ENCODE measurements at places on chromosomes 1 and 21.

GRCh38 chr1:219138747-219139146 is 34.9 kb upstream of the LYPLAL1 start:
- DNase-seq: no peak

DNA sequence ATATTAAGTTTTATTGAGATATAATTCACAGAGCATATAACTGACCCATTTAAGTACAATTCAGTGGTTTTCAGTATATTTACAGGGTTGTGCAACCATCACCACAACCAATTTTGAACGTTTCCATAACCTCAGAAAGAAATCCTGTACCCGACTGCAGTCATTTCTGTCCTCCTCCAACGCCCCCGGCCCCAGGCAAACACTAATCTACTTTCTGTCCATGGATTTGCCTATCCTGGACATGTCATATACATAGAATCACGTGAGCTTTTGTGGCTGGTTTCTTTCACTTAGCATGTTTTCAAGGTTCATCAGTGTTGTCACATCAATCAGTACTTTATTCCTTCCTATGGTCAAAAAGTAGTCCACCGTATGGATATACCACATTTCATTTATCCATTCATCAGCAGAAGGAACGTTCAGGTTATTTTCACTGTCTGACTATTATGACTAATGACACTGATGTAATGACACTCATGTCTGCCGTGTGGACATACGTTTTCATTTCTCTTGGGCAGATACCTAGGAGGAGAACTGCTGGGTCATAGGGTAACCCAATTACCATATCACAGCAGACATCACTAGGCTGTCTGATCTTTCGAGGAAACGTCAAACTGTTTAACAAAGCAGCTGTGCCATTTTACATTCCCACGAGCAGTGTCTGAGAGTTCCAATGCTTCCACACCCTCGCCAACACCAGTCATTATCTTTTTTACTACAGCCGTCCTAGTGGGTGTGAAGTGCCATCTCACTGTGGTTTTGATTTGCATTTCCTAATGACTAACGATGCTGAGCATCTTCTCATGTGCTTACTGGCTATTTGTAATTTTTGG is 30.8 kb downstream of the MRPL37 start:
- no peak for DNase-seq

- no peak for DNase-seq
These were observed 66.0 kb upstream of the CR1L start for GRCh38 chr1:207578796-207579435.

DNA sequence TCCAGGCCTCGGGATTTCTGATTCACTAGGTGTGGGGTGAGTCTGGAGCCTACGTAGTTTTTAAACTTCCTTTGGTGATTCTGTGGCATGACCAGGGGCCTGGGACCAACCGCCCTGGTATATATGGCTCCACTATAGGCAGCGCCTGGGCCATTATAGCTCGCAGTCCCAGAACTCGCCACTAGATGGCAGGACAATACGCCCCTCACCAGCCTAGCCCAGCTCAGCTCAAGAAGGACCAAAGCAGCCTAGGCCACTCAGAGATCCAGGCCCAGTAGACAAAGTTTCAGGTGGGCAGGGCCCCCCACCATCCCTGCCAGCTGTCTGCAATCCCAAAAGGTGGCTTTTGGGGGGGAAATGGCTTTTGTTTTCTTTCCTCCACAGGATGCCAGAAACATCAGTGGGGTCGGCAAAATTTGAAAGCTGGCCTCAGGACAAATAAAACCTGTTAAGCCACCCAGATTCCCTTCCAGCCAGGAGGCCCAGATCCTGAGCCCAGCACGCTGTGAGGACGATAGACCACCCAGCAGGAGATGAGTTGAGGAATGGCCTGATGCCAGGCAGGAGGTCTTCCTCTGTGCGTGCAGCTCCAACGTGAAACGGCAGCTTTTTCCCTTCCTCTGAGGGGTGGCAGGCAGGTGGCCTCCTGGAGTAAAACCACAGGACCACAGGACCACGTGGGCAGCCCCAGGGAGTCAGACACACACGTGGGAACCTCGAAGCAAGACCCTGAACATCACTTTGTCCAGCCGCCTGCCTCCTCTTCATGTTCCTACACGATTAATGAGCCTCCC is 24.8 kb upstream of the TMEM51 start:
- DNase-seq: peak; percentile 76

Data from mesenchymal stem cell (in vitro differentiated cells and primary cell).